ENCODE measurements at places on chromosomes 3 and 15.

DNA sequence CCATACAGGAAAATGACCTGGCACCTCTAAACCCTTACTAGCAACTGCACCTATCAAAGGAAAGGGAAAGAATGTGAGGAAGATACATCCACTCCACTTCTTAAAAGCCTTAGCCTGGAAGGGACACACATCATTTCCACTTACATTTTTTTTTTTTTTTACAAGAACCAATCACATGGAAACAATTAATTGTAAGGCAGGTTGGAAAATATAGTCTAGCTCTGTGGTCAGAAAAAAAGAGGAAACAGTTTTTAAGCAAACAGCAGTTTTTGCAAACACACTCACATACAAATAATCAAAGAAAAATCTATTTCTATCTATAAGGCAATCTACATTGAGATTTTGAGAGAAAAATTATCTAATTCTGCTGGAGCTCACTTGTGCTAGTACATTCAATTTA, 98.9 kb upstream of the SPRED1 start:
- DNase-seq = no peak

- peak; percentile 43 for DNase-seq
Measured at GRCh38 chr3:117688583-117688982, 979.0 kb downstream of the TUSC7 start.

- DNase-seq = no peak
Measured at GRCh38 chr15:90205050-90205848, 4.1 kb downstream of the SEMA4B start.

GRCh38 chr3:183244981-183245476, 8.0 kb upstream of the B3GNT5 start:
- no peak for DNase-seq

GRCh38 chr3:147410526-147411237, 1.5 kb downstream of the ZIC1 start:
- DNase-seq = no peak

- DNase-seq = no peak
Measured at GRCh38 chr3:140448001-140448400, 229.9 kb upstream of the TRIM42 start.

DNA sequence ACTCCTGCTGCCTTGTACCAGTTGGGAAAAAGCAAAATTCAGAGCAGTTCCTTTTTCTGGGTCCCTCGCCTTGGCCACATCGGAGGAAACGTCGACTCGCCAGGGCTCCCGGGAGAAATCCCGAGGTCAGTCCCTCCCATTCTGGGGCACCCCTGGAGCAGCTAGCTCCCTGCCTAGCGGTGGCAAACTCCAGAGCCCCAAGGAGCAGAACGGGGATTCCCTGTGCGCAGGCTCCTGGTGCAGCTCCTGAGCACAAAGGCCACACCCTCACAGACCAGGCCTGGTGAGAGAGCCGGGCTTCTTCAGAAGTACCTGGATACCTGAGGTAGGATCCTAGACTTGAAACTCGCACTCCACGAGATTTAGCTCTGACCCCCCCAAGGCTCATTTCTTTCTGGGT, 2.6 kb downstream of the LRRC3B start:
- DNase-seq = no peak

DNA sequence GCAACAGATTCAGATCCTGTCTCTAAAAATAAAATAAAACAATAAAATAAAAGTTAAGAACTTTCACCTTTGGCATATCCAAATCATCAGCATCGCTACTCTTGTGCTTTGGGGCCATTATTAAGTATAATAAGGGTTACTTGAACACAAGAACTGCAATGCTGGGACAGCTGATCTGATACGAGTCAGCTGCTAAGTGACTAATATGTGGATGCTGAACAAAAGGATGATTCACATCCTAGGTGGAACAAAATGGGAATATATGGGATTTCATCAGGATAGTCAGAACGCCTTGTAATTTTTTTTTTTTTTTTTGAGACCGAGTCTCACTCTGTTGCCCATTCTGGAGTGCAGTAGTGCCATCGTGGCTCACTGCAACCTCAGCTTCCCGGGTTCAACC, 29.7 kb downstream of the BUB1B start:
- no peak for DNase-seq

GRCh38 chr3:4693620-4694019, 200.5 kb downstream of the ITPR1 start:
- no peak for DNase-seq

- no peak for DNase-seq
Measured at GRCh38 chr3:102206511-102207031, 228.2 kb upstream of the ZPLD1 start.

DNA sequence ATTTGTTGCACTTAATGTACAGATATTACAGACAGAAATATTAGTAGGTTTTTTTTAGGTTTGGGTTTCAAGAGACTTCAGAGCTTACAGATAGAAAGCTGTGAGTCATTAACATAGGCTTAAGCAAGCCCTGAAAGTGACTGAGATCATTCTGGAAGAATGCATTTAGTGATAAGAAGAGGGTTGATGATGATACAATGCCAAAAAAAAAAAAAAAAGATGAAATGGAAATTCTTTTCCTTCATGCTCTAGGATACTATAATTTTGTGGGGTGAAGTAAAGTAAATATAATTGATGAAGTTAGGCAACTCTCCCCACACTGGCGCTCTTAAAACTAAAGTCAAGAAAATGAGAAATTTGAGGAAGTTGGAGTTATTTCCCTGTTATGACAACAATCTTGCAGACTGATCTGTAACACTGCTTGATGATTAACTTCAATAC, 169.4 kb upstream of the ZNF385D start:
- no peak for DNase-seq

- DNase-seq = no peak
Measured at GRCh38 chr15:71806452-71806931, 3.9 kb upstream of the NR2E3 start.
